NCI-H526 (cell line): ENCODE measurements at places on chromosomes 5 and 9.

DNA sequence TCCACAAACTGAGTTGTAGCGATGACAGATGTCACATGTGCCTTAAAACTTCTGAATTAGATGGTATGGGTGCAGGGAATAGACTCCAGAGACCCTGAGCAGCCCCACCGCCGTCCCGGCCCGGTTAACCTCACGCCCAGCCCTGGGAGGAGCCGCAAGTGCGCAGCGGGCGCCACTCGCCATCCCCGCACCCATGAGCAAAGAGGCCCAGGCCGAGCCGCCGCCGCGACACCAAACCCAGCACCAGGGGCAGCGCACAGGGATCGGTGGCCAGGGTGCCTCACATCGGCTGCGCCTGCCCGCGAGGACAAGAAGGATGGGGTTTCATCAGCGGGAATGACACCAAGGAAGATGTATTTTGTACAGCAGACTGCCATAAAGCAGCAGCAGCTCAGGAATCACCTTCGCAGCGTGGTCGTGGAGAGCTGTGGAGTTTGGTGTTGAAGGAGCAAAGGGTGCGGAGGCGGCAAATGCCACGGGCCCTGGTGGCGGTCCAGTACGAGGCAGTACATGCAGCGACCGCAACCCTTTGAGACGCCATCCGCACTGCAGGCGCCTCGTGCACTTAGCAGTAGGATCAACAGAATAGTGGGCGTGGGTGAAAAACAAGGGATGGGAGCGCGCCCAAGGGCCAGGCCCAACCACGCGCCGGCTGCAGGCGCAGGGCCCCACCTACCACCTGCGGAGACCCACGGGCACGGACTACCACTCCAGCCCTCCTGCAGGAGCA lies 89.7 kb downstream of the ZNF366 start:
- DNase-seq: no peak

DNA sequence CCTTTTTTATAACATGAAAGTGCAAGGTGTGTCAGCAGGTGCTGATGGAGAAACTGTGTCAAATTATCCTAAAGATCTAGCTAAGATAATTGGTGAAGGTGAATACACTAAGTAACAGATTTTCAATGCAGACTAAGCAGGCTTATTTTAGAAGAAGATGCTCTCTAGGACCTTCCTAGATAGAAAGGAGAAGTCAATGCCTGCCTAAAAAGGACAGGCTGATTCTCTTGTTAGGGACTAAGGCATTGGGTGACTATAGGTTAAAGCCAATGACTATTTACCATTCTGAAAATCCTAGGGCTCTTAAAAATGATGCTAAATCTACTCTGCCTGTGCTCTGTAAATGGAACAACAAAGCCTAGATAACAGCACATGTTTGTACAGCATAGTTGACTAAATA lies 1682.4 kb downstream of the MAT2B start:
- no peak for DNase-seq

DNA sequence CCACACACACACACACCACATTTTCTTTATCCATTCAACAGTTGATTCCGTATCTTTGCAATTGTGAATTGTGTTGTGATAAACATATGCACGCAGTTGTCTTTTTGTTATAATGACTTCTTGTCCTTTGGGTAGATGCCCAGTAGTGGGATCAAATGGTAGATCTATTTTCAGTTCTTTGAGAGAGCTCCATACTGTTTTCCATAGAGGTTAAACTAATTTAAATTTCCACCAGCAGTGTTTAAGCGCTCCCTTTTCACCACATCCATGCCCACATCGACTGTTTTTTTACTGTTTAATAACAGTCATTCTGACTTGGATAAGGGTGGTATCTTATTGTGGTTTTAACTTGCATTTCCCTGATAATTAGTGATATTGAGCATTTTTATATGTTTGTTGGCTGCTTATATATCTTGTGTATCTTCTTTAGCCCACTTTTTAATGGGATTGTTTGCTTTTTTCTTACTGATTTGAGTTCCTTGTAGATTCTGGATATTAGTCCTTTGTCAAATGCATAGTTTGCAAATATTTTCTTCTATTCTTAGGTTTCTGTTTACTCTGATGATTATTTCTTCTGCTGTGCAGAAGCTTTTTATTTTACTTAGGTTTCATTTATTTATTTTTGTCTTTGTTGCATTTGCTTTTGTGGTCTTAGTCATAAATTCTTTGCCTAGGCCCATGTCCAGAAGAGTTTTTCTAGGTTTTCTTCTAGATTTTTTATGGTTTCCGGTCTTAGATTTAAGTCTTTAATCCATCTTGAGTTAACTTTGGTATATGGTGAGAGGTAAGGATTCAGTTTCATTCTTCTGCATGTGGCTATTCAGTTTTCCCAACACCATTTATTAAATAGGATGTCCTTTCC lies 82.4 kb downstream of the SH3RF2 start:
- DNase-seq: no peak

DNA sequence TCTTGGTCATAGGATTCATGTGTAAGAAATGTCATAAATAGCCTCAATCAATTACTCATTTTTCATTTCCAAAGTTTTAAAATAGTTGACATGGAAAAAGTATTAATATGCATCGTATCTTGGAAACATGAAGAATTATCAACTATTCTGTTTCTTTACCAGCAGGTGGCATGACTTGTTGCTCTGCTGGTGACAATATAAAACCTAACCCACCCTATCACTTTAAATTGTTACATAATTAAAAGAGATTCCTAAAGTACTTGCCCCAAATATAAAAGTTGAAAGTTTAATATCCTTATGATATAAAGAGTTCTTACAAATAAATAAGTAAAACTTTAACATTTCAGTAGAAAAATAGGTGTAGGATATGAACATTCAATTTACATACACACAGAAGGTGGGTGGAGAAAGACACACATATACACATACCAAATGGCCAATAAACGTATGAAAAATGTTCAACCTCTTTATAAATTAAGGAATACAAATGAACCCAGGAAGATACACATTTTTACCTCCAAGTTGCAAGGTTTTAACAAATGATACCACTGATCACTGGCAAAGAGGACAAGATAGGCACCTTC lies 30.6 kb downstream of the MAP1B start:
- DNase-seq: peak; percentile 4

- no peak for DNase-seq
Observed at GRCh38 chr5:53089481-53089991, 20.0 kb downstream of the MOCS2 start.

DNA sequence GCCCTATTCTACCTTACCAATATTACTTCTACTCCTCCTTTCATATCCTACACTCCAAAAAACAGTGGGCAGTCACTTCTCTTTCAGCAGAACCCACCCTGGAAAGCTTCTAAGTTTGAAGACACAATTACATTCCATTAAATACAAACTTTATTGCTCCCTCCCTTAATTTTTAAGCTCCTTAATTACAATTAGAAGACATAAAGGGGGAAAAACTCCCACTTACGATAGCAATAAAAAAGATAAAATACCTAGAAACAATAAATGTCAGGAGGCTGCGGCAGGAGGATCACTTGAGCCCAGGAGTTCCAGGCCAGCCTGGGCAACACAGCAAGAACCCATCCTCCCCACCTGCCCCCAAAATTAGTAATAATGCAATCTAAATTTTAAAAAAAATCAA lies 9.6 kb downstream of the RNF145 start:
- DNase-seq: no peak

DNA sequence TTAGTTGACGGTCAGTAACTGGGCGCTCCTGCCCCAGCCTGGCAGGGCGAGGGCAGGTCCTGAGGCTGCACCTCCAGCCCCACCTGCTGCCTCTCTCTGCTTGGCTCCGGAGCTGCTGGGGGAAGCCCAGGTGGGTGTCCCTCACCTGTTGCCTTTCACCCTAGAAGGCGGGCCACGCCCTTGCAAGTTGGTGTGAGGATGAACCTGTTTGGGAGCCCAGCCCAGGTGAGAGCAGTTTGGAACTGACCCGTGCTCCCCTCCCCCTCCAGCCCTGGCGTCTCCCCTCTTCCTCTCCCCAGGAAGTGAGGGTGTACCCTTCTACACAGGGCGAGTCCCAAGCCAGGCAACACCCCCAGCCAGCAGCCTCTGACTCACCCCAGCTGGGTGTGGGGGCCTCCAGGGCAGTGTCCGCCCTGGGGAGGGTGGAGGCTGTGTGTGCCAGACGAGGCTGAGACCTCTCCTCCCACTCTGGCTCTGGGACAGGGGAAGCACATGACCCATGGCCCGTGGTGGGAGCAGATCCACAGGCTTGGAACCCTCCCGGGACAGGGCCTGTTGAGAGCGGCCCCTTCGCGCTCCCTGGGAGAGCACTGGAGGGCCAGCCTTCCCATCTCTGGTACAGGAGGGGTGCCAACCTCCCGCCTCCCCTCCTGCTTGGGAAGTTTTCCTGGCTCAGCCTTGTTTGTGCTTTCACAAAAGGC lies 10.4 kb downstream of the LRRC8A start:
- no peak for DNase-seq

- no peak for DNase-seq
Observed at GRCh38 chr5:174281855-174282254, 236.3 kb downstream of the NSG2 start.

DNA sequence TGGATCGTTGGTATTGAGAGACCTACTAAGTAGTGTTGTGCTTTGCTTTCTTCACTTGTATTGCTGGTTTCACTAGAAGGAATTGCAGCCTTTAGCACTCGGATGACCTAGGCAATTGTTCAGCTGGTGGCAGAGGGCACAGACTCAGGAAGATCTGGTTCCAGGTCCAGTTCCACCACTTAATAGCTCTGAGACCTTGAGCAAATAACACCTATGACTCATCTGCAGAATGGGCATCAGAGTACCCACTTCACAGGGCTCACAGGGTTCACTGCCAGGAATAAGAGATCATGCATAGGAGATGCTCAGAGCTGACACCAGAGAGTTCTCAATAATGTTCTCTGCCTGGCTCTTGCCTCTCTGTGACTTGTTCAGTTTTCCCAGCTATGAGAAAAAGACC lies 133.6 kb downstream of the SIL1 start:
- no peak for DNase-seq

- DNase-seq: peak; percentile 39
Observed at GRCh38 chr5:177357459-177358351, at the start of gene RGS14. RGS14 (plus strand) TSS chr5:177357924; CDS start chr5:177358025, 101 bp downstream.

DNA sequence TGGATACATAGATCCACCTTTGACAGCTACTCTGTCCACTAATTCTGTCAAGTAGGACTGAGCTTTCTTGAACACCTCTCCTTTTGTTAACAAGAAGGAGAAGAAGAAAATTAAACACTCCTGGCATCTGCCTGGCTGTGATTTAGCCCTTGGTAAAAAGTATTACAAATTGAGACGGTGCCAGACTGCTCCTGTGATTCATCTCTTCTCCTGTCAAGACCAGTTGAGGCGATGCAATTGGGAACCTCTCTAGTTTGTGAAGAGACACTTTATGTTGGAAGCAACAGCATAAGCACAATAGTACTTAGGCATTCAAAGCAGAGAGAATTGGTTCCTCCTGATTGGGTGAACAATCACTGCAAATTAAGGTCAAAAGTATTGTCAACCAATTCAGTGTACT lies 72.7 kb downstream of the GHR start:
- DNase-seq: no peak

- no peak for DNase-seq
Observed at GRCh38 chr5:19406576-19407365, 581.2 kb downstream of the CDH18 start.

- DNase-seq: peak; percentile 19
Observed at GRCh38 chr9:94157050-94157801, 73.0 kb downstream of the PTPDC1 start.

- DNase-seq: no peak
Observed at GRCh38 chr9:19161257-19162025, 34.1 kb upstream of the PLIN2 start.

- no peak for DNase-seq
Observed at GRCh38 chr9:99137225-99137624, 32.3 kb downstream of the TGFBR1 start.

GRCh38 chr9:131774636-131775035 lies 34.8 kb upstream of the RAPGEF1 start:
- DNase-seq: no peak

DNA sequence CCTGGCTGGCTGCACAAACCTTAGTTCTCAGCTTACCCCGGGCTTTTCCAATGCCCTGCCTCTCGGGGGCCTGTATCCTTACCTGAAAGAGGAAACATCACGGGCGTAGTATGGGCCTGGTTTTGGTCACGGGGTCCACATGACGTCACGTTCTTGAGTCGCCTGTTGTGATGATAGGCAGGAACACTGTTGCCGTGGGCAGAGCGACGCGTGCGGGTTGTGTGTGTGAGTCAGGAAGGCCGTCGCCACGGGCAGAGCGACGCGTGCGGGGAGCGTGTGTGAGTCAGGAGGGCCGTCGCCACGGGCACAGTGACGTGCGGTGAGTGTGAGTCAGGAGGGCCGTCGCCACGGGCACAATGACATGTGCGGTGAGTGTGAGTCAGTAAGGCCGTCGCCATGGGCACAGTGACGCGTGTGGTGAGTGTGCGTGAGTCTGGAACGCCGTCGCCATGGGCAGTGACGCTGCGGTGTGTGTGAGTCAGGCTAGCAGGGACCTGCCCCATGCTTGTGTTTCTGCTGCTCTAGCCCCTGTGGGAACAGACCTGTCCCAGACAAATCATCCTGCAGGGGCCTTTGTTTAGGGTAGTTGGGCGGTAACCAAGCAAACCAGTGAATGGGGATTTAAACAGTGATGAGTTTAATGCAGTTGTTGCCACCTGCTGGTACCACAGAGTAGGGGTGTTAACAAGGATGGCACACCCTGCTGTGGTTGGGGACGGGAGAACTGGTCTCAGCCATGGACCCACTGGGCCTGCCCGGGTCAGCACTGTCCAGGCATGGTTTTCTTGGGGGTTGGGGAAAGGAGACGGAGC lies 19.8 kb downstream of the TRIP13 start:
- no peak for DNase-seq

GRCh38 chr9:127926906-127927200 lies 3.7 kb downstream of the PIP5KL1 start:
- no peak for DNase-seq

DNA sequence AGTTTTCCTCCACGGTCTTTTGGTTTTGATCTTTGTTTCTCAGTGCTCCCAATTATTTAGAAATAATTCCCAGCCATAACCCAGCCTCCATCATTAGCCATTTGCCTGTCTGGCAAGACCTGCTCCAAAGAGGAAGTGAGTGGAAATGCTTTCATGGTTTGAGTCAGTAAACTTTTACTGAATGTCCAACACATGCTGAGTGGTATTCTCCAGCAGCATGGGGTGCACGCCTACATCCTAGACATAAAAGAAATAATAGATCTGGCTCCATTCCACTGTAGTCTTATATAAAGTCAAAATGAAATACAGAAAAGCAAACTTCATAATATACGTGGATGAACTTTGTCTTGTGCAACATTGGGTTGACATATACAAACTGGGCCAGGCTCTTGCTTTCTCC lies 757.2 kb downstream of the TLE1 start:
- DNase-seq: no peak

DNA sequence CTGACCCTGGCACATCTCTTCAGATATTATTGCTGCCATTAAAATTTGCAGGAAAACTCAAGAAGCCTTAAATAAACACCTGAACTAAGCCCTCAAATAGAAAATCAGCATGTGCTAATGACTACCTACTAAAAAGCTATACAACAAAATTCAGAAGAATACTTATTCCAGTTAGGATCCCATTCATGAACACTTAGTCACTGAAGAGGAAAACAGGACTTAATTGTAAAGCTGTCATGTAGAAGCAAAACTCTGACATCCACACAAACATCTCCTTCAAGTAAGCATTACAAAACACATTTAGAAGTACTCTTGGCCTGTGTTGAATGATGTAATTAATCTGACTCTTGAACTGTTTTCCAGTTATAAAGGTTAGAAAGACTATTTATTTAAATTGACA lies 19.9 kb downstream of the ELL2 start:
- DNase-seq: no peak

- DNase-seq: no peak
Observed at GRCh38 chr5:178186427-178186826, 744 bp downstream of the GMCL2 start.
